ENCODE measurements at places on chromosomes 7 and 10.

DNA sequence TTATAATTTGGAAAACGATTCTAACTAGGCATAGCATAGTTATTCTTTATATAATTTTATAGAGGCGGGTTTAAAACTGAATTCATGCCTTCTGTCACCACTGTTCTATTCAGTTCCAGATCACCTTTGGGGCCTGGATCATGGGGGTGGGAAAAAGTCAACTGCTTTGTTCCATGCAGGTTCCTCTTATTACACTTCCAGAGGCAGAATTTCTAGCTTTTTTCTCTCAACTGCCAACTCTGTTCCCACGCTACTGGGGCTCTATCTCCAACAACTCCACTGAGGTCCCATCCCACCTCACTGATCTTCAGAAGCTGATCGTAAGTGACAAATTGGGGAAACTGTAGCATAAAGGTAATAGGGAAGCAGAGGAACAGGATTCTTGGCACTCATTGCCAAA, 283.6 kb upstream of the IMMP2L start:
- no peak for DNase-seq

DNA sequence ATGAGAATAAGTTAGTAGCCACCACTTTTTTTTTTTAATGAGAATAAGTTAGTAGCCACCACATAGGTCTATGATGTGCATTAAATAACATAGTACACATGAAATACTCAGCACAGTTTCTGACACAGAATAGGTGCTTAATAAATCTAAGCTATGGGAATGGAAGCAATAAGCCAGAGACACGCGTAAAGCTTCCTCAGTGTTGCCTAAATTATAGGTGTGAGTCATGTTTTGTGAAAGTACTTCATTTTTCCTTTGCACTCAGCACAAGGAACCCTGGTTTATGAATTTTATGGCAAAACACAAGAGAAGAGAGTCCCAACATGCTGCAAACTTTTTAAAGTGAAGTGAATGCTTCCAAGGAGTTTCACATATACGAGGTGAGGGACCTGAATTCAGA, 267.4 kb downstream of the RNLS start:
- DNase-seq, result no peak

- no peak for DNase-seq
Observed at GRCh38 chr7:84236398-84236797, 41.8 kb upstream of the SEMA3A start.

DNA sequence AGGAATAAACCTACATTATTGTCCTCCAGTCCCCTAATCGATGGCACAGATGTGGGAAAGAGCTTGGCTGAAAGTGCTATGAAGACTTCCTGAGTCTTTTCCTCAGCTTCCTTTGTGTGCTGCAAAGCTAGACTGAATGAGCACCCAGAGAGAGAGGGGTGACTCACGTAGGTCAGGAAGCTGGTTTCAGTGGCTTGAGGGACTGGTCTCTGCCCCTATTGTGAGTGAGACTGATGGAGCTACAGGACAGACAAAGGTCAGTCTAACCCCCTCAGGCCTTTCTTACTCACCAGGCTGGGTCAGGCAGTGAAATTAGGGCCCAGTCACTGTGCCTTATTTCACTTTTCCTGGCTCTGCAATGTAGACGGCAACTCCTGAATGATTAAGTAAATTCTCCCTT, 171.1 kb upstream of the GRB10 start:
- no peak for DNase-seq

- DNase-seq, result peak; percentile 84
Observed at GRCh38 chr7:83677180-83677866, 28.4 kb upstream of the SEMA3E start.

GRCh38 chr10:47076949-47077361, 165.7 kb downstream of the PTPN20 start:
- no peak for DNase-seq

GRCh38 chr10:129932182-129932581, 31.9 kb downstream of the EBF3 start:
- no peak for DNase-seq

GRCh38 chr10:12579954-12580858, 230.9 kb downstream of the CAMK1D start:
- no peak for DNase-seq

DNA sequence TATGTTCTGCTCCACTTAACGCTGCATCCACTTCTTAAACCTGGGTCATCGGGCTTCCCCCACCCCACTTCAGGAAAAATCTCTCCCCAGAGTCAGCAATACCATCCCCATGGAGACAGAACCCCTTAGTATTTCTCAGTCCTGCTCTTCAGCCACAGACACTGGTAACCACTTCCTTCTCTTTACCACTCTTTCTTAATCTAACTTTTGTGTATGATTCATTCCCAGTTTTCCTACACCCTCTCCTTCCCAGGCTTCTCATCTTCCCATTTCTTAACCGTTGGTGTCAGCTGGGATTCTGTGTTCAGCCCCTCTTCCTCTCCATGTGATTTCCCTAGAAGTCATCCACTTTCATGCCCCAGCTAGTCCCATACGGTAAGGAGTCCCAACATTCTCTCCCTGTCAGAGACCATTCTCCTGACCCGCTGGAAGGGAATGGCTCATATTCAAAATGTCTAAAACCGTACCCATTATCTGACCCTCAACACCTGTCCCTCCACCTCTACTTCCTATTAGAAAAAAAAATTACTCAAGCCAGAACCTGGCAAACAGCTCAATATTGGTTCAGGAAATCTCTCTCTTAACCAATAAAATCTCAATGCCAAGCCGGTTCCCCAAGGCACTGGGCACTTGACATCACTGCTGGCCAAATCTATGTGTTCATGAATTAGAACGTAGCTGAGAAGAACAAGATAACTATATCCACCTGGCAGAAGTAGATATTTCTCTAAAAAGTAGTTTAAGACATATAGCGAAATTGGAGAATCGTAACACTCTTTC, 89.4 kb downstream of the DGKI start:
- no peak for DNase-seq
